Substantia nigra (tissue), 51 donors: ENCODE measurements at places on chromosomes 6 and 20.

GRCh38 chr20:1225263-1225782, 521 bp upstream of the RAD21L1 start:
- no peak for DNase-seq

- no peak for DNase-seq
These were observed 654.0 kb downstream of the COL12A1 start for GRCh38 chr6:74551896-74552295.

- no peak for DNase-seq
These were observed 48.5 kb downstream of the LIN28B start for GRCh38 chr6:105005451-105005850.

DNA sequence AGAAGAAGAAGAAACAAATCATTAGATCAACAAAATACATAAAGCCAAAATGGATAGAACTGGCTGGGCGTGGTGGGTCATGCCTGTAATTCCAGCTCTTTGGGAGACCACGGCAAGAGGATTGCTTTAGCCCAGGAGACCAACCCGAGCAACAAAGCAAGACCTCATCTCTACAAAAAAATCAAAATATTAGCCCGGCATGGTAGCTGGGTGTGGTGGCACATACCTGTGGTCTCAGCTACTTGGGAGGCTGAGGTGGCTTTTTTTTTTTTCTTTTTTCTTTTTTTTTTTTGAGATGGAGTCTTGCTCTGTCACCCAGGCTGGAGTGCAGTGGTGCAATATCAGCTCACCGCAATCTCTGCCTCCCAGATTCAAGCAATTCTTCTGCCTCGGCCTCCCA, 21.5 kb downstream of the NINL start:
- no peak for DNase-seq

GRCh38 chr20:64057628-64058498, 5.1 kb upstream of the TCEA2 start:
- DNase-seq = no peak

- DNase-seq = no peak
These were observed 6.5 kb upstream of the TFAP2A start for GRCh38 chr6:10421158-10421920.
